ENCODE measurements at places on chromosomes 4 and X. TPM values are rescaled to one million over a fixed set of nuclear protein-coding genes. Genes with fewer than 3 reads are reported as not detected.

GRCh38 chr4:123217664-123218063, 178.9 kb upstream of the SPRY1 start:
- no peak for DNase-seq

GRCh38 chr4:2436301-2436700, 17.5 kb downstream of the CFAP99 start:
- no peak for DNase-seq

Gene HSD17B11
- 12.7 TPM for total RNA-seq

Gene TEC
- 1.3 TPM for total RNA-seq

GRCh38 chrX:68989456-68989855, 160.6 kb downstream of the EFNB1 start:
- no peak for DNase-seq

GRCh38 chr4:64272432-64272831, 136.8 kb downstream of the TECRL start:
- no peak for DNase-seq

Gene VCX
- not detected for total RNA-seq

DNA sequence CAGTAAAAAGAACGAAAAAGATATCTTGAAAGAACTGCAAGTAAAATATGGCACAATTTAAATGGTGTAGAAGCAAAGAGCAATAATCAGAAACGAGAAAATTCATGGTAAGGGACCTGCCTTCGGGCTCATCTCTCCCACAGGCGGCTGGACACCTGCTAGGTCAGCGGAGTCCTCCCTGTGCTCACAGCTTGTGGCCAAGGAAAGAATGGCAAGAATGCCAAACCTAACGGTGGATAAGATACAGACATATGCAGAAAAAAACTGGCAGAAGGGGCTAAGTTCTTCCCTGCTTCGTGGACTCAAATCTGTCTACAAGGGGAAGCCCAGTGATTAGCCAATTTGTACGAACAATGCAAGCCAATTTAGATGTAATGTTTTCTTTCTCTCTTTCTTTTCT, 152.1 kb upstream of the VCX start:
- DNase-seq, result no peak

Gene CXCL13
- total RNA-seq, result 7.9 TPM

GRCh38 chrX:20414762-20415445, 148.2 kb upstream of the RPS6KA3 start:
- no peak for DNase-seq

DNA sequence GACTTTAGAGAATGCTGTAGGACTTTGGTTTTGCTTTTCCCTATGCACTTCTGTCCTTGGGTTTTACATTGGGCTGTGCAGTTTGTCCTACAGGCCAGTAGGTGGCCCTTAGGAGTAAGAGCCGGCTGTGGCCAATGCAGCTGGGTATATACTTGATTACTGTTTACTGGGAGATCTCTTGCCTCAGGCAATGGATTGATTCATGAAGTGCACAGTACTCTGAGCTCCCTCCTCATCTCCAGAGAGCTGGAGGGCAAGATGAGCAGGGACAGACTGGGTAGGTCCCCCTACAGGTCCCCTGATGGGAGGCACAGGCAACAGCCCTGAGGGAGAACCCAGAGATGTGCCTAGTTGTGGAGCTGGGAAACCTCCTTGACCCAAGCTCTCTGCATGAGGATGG, 103.8 kb upstream of the QRFPR start:
- no peak for DNase-seq

DNA sequence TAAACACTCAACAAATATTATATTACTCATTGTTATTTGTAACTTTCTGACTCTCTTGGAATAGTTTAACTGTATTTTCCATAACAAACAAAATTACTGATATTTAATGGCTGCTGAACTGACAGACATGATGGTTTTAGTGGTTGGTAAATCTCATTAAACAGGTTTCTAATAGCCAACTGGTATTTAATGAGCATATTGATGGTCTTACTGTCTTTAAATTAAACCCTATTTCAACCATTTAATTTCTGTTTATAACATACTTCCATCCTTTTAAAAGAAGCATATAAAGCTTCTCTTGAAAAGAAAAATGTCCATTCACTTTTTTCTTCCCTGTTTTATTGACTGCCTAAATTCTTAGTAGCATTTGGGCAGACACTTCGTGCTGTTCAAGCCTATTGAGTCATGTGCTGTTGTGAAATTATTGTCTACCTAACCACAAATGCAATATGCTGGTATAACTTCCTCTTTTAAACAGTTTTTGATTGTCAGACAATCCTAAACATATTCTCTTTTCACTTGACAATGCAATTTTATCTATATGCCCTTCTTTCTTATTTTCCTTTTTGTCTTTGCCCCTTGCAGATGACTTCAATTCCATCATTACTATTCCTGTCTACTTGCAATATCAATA, 163.9 kb upstream of the SLC7A11 start:
- DNase-seq, result no peak

Gene FRYL
- 70.3 TPM for total RNA-seq

GRCh38 chr4:45477311-45477733, 646.5 kb downstream of the GABRG1 start:
- DNase-seq, result no peak

Gene CSN1S1
- total RNA-seq, result not detected

Gene DMRTC1
- not detected for total RNA-seq

DNA sequence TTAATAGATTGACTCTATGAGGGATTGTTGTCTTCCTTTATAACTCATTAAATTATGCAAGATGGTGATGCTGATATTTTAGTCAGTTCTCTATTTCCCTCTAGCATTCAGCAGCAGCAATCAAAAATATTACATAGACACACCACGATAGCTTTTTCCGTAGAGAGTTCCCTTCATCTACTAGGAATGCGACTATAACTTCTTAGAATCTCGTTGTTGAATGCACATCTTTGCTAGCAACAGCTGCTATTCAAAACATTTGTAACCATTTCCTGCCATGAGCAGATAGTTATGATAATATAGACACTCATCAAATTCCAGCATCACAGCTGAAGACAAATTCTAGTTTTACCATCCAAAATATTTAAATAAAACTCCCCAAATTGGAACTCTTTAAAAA, 147.4 kb upstream of the FGF13 start:
- no peak for DNase-seq

- peak; percentile 8 for DNase-seq
Observed at GRCh38 chrX:13742397-13743176, 8.0 kb downstream of the OFD1 start.

DNA sequence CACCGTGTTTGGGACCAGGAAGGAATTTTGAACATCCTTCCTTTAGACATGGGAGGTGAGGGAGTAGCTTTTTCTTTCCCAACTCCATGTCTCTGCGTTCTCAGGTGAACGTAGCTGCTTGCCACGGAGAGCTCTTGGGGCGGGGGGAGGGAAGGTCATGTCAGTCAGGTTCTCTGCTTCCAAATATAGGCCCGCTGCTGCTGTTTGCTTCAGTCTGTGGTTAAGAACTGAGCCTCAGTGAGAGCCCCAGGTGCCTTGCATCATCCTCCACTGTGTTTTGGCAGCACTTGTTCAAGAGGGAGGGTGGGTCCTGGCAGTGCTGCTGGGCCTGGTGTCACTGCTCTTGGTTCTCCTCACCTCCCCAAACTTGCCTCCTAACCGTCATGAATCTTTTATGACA, 46.5 kb downstream of the HADH start:
- peak; percentile 60 for DNase-seq

Gene ZDHHC9
- total RNA-seq, result 13.6 TPM

DNA sequence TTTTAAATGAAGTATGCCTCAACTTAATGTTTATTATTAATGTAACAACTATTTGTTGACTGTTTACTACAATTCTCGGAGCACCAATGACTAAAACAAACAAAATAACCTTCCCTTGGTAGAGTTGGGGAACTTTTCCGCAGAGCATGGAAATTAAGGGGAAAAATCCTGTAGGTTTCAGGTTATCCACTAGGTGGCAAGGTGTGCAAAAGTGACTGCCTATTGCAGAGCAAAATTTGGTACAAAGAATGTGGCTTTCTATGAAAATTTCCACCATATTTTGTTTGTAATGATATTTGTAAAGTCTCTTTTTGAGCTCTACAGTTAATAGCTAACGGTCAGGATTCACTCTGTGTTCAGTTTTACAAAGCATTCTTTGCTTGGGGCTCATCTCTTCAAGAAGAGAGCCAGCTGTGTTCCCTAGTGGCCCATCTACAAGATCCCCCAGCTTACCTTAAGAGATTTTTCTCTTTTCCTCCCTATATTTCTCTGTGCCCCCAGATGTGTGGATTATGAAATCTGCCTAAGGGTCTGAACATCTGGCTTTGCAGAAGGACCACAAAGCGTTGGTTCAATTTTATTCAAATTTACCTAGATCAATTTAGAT, 61.1 kb downstream of the FBXO8 start:
- no peak for DNase-seq

Gene SERTM2
- total RNA-seq, result not detected

DNA sequence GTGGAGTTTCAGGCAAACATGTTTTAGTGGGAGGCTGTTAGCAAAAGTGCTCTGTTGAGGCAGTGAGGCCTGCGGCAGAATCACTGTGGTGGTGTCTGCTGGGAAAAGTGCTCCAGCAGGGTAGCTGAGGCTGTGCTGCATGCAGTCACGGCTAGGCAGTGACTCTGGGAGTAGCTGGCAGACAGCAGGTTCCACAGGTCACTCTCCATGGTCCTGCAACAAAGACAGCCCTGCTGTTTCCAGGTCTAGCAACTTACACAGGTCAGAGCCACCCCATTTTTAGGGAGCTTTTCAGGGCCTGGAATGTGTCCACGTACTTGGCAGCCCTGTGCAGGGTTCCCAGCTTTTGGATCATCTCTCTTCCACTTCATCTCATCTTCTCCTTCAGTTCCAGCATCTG, 184.3 kb downstream of the NAA11 start:
- no peak for DNase-seq

DNA sequence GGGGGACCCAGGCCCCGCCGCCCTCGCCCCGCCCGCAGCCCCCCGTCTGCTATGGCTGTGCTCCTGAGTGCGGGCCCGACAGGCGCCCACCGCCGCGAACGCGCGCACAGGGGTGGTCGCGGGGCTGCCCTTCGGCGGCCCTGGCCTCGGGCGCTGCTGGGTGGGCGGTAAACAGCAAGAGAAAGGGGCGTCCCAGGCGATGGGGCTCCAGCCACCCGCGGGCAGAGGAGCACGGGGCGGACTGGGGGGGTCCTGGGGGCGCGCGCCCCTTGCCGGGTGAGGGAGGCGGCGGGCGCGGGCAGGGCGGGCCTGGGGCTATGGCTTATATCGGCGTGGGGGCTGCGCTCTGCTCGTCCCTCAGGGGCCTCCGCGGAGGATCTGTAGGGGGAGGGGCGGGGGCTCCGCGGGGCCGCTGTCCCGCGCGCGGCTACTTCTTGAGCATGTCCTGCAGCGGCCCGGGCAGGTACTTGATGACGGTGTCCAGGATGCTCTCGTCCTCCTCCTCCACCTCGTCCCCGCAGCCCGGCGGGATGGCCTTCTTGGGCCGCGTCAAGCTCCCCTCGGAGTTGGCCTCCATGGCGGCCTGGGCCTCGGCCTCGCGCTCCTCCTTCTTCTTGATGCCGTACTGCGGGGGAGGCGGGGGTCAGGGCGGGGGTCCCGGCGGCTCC, 39.7 kb downstream of the CPLX1 start:
- no peak for DNase-seq

GRCh38 chr4:78638337-78639172, 87.0 kb downstream of the ANXA3 start:
- DNase-seq, result no peak

Gene TLR8
- total RNA-seq, result not detected

GRCh38 chr4:177246641-177247584, 62.8 kb upstream of the NEIL3 start:
- no peak for DNase-seq

Gene KIAA1210
- total RNA-seq, result not detected

- no peak for DNase-seq
Observed at GRCh38 chrX:39955625-39956024, 142.1 kb downstream of the BCOR start.

DNA sequence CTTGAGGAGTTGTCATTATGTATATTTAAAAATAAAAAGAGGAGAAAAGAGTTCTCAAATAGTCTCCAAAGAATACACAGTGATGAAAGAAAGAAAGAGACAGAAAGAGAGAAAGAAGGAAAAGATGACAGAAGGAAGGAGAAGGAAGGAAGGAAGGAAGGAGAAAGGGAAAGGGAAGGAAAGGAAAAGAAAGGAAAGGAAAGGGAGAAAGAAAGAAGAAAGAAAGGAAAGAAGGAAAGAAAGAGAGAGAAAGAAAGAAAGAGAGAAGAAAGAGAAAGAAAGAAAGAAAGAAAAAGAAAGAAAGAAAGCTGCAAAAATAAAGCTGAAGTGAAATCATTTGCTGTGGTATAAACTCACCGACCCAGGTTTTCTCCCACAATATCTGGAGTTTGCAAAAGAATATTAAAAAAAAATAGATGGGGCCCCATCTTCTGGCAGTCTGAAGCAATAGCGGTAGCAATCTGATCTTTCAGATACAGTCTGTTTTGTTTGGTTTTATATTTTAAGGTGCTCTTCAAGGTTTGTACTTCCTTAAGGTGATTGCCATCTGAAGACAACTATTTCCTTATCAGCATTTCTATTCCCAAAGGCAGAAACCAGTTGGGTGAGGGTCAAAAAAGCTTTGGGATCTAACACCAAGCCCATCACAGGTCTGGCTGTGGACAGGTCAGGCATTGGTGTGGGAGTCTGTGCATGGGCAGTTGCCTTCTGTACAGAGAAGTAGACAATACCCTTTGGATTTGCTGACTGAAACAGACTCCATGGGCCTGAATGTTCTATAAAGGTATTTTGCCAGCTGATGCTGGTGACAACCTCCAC, 160.4 kb downstream of the CPEB2 start:
- DNase-seq, result no peak

Gene SMR3B
- not detected for total RNA-seq

GRCh38 chrX:101265869-101266428, 25.2 kb downstream of the TAF7L start:
- DNase-seq, result no peak

DNA sequence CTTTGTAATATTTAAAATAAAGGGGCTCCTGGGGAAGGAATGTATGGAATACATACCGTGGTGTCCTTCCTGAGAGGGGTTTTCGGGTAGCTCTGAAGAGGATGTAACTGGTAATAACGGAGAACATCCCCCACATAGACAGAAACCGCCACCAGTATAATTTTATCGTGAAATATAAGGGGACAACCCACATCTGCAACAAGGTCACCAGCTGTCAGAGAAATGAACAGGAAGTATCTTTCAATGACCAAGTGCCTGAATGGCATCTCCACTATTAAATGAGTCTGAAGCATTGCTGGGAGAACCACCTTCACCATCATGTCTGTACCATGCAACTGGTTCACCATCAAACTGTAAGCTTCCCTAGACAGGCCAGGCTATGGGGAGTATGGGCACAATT, 31.7 kb downstream of the RNF175 start:
- no peak for DNase-seq

Gene PPP2R2C
- not detected for total RNA-seq

DNA sequence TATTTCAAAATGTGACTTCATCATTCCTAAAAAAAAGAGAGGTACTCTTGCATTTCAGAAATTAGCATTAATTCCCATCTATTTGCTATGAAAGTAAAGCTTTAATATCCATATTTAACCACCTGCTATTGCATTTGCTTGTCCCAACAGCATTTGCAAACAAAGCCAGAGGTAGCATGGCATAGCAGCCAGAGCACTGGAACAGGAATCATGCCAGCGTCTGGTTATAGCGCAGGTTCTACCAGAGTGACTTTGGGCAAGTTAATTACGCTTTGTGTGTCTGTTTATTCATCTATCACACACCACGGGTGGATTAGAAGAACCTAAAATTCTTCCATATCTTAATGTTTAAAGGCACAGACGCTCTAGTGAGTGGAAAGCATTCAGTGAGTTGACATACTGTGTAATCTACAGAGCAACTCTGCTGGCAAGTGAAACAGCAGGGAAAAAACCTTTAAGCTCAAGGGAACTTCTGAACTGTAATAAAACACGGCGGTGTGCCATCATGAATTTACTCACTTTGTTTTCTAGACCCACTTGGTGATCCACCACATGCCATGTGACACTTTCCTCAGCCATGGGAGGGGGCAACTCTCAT, 76.6 kb upstream of the QRFPR start:
- no peak for DNase-seq

Measured in activated T-helper 1 cell treated with anti-CD3 and anti-CD28 coated beads, Interleukin-12 subunit alpha, Interleukin-12 subunit beta, Interleukin-2, Interleukin-4 antibody, amounts not matched to agents 30 ng/mL and 10 ng/mL and 1 ng/mL, durations not matched to agents 14 hours and 24 hours and 36 hours (primary cell).